ENCODE measurements at places on chromosomes 16 and 17.

- no peak for DNase-seq
These were observed 9.0 kb downstream of the APOH start for GRCh38 chr17:66220079-66220835.

DNA sequence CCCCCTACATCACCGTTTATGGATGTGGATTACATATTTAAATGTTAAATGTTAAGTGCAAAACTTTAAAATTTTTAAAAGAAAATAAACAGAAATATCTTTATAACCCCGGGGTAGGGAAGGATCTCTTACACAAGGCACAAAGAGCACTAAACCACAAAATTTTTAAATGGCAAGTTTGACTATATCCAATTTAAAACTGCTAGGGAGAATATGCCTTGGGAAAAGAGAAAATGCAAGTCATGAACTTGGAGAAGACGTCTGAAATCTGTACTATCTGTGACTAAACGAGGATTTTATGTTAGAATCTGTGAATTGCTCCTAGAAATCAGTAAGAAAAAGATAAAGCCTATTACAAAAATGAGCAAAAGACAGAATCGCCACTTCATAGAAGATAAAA is 28.7 kb upstream of the SLFN13 start:
- DNase-seq = no peak

DNA sequence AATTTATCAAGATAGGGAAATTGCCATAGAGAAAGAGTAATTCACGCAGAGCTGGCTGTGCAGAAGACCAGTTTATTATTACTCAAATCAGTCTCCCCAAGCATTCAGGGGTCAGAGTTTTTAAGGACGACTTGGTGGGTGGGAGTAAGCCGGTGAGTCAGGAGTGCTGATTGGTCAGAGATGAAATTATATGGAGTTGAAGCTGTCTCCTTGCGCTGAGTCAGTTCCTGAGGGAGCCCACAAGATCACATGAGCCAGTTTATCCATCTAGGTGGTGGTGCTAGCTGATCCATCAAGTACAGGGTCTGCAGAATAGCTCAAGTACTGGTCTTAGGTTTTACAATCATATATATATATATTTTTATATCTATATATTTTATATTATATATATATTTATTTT is 6.0 kb upstream of the AQP8 start:
- no peak for DNase-seq

GRCh38 chr16:52350031-52350642 is 196.8 kb downstream of the TOX3 start:
- no peak for DNase-seq

- no peak for DNase-seq
These were observed 251.4 kb downstream of the SOX9 start for GRCh38 chr17:72372185-72372584.

- peak; percentile 50 for DNase-seq
These were observed 6.8 kb downstream of the UBALD2 start for GRCh38 chr17:76271669-76272540.

GRCh38 chr16:49337814-49338350 is 35.7 kb upstream of the C16orf78 start:
- no peak for DNase-seq

- no peak for DNase-seq
These were observed 115.9 kb downstream of the PHKB start for GRCh38 chr16:47577029-47577428.

DNA sequence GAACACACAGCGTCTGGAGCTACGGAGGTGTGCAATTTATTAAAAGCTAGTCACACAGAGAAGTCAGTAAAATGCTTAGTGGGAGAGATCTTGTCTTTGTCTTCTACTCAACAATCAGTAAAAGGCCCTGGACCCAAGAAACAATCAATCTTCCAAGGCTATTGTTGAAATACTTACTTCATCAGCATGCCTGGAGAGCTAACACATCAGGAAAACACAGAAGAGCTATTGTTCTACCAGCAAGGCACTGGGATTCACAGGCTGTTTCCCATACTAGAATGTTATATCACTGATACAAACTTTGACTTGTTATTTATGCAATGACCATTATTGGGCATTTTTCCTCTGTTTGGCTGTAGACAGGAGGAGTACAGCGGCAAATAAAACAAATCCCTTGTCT is 247.8 kb upstream of the ERCC4 start:
- DNase-seq = no peak

GRCh38 chr16:86026171-86026910 is 127.4 kb downstream of the IRF8 start:
- DNase-seq = no peak

DNA sequence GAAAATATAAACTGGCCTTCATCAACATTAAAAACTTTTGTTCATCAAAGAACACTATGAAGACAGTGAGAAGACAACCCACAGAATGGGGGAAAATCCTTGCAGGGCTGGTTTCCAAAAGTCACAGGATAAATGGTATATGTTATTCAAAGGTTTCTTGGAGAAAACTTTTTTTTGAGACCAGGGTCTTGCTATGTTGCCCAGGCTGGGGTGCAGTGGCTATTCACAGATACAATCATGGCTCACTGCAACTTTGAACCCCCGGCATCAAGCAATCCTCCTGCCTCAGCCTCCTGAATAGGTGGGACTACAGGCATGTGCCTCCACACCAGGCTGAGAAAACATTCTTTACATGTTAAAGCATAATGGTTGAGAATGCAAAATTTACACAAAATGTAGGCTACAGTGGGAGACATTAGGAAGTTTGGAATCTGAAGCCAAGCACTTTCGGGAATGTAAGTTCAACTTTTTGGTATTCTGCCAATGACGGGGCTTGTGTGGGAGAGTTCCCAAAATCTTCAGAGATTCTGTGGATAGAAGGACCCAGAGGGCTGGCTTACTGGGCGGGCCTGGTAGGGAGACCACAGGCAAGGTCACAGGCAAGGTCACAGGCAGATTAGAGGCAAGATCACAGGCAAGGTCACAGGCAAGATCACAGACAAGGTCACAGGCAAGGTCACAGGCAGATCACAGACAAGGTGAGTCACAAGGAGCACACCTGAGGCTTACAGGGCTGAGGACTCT is 24.2 kb upstream of the ATP2A3 start:
- DNase-seq = no peak

DNA sequence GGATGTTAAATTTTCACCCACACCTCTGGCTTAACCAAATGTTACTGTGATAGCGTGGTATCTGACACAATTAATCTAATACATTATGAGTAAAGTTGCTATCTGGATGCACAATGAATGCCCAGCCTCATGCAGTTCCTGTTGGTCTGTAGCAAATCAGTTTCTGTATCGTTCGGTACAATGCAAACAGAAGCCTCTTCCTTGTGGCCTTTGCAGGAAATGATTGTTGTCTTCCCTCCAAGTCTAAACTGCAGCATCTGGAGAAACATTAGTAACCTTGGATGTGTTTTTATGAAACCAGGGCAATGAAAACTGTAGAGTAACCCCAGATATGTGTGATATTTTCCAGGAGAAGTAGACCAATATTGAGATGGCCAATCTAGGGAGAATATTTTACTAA is 46.8 kb downstream of the CYB561 start:
- no peak for DNase-seq

- no peak for DNase-seq
These were observed 166.8 kb downstream of the SOX9 start for GRCh38 chr17:72287586-72287985.

DNA sequence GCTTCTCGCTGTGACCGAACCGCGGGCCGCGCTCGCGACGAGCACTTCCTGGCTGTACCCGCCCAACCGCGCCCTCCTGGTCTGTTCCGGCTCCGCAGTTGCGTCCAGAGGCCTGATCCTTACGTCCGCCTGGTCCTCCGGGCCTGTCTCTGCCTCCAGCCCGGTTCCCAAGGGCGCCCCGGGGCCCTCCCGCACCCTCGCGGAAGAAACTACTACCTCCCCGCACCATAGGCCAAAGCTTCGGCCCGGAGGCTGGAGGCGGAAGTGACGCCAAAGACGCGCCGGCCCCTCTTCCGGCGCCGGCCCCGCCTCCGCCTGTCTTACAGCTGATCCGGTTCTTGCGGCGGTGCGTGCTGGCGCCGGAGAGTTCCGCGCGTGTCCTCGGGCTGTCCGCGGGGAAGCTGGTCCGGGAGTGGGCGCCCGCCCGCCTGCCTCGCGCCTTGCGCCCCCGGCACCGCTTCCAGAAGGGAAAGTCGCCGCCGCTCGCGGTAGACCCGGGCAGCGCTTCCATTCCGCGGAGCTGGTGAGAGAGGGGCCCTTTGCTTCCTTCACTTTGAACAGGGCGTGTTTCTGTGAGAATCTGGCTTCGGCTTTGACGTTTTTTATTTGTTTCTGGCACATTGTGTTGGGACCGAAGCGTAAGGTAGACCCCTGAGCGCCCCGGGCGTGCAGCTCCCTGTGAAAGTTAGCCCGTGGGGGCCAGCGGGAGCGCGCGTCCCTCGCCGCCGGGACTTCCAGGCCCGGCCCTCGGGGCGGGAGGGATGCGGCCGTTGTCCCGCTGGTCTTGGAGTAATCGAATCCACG is at the start of gene ZNF778:
TSS of gene ZNF778 (plus strand) at position 316 of the 804 bp plus-strand sequence. CDS start 3,425 bp downstream, outside the sequence.
- DNase-seq = no peak

- no peak for DNase-seq
These were observed 33.7 kb downstream of the TSC2 start for GRCh38 chr16:2081201-2082084.

GRCh38 chr16:68093816-68094613 is 8.8 kb downstream of the NFATC3 start:
- DNase-seq = no peak

- no peak for DNase-seq
These were observed 93.1 kb downstream of the CNTNAP4 start for GRCh38 chr16:76370344-76370743.

All from activated CD8-positive, alpha-beta memory T cell treated with anti-CD3 and anti-CD28 coated beads for 1 hour (primary cell).